Subcutaneous preadipocyte (primary cell): ENCODE measurements at places on chromosomes 5 and 9. TPM values are rescaled to one million over a fixed set of nuclear protein-coding genes. Genes with fewer than 3 reads are reported as not detected.

Gene IGFBPL1
- 0.20 TPM in 1 of 2 replicates, not detected in the other for total RNA-seq

Gene CSF2
- not detected in 2 replicates for total RNA-seq

Gene PTGR1
- total RNA-seq: 41.2 and 56.2 TPM in 2 replicates

Gene PLPP1
- total RNA-seq: 44.8 and 51.0 TPM in 2 replicates

Gene KIF4B
- under 0.01 TPM in 1 of 2 replicates, not detected in the other for total RNA-seq

Gene CDC20B
- not detected in 2 replicates for total RNA-seq

Gene PCDHB3
- total RNA-seq: 0.20 and 0.73 TPM in 2 replicates

Gene C7
- total RNA-seq: 0.39 and 12.9 TPM in 2 replicates
